ENCODE measurements at places on chromosomes 1 and 21.

GRCh38 chr1:59706303-59706599 lies 108.5 kb upstream of the HOOK1 start:
- no peak for DNase-seq

GRCh38 chr1:8167936-8168335 lies 141.8 kb upstream of the ERRFI1 start:
- DNase-seq, result peak; percentile 12

GRCh38 chr1:36562181-36562685 lies 79.5 kb upstream of the CSF3R start:
- no peak for DNase-seq

GRCh38 chr1:162631546-162632191 lies 595 bp upstream of the DDR2 start:
- DNase-seq, result no peak

GRCh38 chr21:42521384-42521783 lies 7.7 kb downstream of the SLC37A1 start:
- no peak for DNase-seq

All from activated T-cell treated with anti-CD3 and anti-CD28 coated beads, Interleukin-2, amount 50 U/mL, for 72 hours (primary cell).